ENCODE measurements at places on chromosomes 1 and 21.

DNA sequence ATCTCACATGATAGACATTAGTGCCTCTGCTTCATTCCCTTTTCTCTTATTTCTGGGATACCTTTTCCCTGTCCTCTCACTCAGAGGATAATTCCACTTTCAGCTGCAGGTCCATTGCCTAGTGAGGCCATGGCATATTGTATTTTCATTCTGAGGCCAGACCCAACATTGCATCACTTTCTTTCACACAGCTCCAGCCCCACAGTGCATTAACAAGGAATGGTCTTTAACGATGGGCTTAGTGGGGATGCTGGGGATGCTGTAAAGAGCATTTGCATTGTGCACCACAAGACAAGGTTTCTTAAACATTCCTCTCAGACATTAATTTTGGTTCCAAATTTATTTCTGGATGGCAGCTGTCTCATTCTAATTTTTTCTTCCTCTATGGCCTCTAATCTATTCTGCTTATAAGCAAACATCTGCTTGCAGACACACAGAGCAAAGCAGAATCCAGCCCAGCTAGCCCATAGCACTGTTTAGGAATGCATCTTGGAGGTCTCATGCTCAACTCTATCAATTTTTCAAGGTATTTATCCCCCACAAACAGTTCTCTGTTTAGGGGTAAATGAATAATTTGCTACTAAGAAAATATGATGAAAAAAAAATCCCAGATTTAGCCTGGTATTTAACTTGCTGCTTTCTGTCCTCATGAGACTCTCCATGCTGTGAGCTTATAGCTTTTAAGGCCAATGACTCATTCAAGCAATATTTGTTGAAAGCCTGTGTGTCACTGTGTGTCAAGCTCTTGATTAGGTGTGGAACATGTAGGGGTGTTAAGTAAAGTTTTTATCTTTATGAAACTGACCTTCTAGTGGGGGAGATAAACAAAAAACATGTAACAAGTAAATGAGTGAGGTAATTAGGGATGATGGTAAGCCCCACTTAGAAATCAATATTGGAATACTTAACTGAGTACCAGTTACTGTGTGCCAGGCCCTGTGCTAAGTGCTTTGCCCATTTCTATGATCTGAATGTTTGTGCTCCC, 44.5 kb upstream of the CCDC190 start:
- DNase-seq = no peak

- DNase-seq = no peak
Observed at GRCh38 chr1:107436552-107437241, 295.9 kb downstream of the NTNG1 start.

DNA sequence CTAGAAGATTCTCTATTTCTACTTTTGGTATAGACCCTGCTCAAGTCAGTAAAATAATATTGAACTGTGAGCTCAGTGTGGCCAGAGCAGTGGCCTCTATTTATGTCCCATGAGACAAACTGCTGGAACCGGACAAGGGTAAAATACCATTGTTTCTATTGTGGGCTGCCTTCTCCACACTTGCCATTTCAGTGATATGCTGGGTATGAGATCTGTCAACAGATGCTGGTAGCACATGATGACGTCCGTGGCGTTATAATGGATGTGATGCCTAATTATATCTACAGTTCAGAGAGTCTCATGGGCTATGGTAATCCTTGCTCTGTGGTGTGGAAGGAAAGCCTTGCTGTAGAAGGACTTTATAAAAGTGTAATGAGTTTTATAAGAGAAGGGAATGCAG, 2.4 kb downstream of the ACTN2 start:
- DNase-seq = no peak

- DNase-seq = no peak
Observed at GRCh38 chr1:36729289-36729688, 246.6 kb upstream of the CSF3R start.

Data from dorsolateral prefrontal cortex (tissue), 122 donors.